ENCODE measurements at places on chromosomes 13 and 19.

GRCh38 chr13:48281556-48281955 lies 22.0 kb upstream of the RB1 start:
- DNase-seq = no peak

DNA sequence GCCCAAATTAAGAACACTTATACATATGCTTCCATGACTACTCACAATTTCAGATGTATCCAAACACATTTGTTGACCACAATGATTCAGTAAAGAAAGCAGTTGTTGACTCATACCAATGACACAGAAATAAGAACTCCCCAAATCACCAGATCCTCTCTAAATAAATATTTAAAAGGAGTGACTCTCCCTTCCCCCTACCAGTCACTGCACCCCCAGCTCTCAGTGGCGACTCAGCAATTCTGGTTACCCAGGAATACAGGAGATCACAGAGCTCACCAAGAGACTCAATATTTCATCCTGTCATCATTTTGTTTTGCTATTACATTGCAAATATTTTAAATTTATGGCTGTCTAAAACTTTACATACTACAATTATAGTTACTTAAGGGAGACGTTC lies 131.5 kb downstream of the RGCC start:
- DNase-seq = peak; percentile 79

GRCh38 chr19:8421484-8422461 lies 8.7 kb downstream of the MARCHF2 start:
- DNase-seq = no peak

DNA sequence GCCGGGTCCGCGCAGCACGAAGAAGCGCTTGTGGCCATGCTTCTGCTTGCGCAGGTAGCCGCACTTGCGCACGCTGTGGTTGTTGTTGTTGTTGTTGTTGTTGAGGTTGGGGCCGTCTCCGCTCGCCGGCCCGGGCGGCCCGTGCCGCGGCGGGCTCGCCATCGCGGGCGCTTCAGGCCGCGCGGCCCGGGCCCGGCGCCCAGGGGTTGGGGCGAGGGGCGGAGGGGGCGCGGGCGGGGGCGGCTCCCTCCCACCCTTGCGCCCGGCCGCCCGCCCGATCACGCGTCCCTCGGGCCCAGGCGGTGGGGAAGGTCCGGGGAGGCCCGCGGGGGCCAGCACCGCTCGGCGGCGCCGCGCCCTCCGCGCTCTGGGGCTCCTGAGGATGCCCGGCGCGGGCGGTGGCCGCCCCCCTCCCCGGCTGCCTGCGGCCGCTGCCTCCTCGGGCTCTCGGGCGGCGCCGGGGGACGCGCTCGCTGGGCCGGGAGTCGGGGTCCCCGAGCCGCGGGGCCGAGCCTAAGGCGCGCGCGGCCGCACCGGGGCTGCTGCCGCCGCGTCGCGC lies 412 bp downstream of the IRS2 start:
- no peak for DNase-seq

DNA sequence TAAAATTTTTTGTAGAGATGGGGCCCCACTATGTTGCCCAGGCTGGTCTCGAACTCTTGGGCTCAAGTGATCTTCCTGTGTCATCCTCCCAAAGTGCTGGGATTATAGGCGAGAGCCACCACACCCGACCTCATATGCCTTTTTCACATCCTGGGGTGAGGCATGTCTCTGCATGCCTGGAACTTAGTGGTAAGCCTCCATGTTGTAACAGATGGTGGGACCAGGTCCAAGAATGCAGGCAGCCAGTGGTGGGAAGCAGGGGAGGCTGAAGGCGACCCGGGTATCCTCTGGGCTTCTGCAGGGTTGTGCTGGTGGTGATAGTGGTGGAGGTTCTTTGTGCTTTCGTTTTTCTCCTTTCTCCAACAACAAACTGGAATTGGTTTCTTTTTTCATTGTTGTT lies 30.1 kb upstream of the CCDC124 start:
- no peak for DNase-seq

DNA sequence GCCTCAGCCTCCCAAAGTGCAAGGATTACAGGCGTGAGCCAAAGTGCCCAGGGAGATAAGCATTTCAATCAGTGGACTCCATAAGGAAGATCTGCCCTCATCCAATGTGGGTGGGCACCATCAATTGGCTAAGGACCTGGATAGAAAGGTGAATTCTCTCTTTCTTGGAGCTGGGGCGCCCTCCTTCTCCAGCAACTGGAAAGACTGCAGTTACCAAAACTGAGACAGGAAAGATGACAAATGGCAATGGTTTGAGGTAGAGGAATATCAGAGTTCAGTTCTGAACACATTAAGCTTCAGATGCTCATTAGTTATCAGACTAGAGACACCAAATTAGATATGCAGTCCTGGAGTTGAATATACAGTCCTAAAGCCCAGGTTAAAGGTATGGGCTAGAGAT lies 10.5 kb upstream of the ELF1 start:
- DNase-seq = no peak

DNA sequence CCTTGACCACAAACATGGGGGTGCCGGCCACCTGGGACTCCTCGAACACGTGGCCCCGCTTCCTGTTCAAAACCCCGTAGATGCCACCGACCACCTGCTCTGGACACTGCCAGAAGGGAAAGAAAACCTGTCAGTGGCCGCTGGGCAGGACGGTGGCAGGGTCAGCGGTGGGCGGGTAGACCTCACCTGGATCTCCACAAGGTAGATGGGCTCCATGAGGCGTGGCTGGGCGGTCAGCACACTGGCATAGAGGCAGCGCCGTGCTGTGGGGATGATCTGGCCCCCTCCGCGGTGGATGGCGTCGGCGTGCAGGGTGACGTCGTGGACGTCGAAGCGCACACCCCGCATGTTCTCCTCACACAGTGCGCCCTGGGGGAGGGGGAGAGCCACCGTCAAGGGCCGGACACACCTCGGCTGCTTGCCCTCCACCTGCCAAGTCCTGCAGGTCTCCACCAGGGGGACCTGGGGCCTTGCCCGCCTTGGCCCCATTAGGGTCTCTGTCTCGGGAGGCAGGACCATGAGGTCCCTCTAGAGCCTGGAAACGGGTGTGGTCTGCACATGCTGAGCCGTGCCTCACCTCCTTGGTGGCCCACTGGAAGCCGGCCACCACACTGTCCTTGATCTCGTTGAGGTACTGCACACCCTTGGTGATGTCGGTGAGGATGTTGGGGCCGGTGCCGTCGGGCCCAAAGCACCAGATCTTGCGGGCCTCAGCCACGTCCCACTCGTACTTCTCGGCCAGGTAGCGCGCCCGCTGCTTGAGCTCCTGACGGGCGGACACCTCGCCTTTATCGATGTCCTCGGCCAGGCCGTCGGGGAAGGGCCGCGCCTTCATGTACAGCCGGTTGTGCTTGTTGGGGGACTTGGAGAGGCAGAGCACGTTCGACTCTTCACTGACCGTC lies 6.6 kb upstream of the DAPK3 start:
- no peak for DNase-seq

- DNase-seq = peak; percentile 33
Measured at GRCh38 chr19:45607071-45608029, 5.3 kb upstream of the GPR4 start.

DNA sequence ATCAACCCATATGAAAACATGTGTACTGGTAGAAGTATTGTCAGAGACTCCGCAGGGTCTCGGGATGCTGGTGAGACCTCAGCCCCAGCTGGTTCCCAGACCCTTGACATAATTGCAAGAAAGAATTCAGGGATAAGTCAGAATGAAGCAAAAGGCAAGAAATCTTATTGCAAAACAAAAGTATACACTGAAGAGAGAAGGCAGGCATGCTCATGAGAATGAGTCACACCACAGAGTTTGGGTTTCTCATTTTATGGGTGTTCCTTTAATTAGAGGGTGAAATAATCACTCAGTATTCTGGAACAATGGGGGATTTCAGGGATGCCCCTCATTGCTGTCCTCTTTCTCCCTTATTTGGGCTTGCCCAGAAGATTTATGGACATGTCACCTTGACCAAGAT lies 1423.8 kb upstream of the MIR17HG start:
- no peak for DNase-seq

DNA sequence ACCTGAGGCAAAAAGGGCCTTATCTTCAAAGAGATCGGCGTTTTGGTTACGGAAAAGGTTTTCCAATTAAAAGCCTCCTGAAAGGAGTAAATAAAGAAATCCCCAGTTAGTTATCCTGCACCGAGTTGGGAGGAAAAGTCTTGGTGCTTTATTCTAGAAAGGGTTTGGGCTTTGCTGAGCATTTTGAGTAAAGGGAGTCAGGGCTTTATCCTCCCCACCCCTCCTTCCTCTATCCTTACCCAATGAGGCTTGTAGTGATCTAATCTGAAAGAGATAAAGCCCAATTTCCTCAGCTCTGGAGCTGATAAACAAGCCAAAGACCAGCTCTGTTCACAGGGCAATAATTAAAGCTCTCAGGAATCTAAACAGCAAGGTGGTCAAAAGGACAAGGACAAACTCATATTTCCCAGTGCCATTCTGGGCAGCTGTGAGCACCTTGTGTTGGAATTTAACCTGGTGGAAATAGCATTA lies 188.9 kb upstream of the TSC22D1 start:
- no peak for DNase-seq

DNA sequence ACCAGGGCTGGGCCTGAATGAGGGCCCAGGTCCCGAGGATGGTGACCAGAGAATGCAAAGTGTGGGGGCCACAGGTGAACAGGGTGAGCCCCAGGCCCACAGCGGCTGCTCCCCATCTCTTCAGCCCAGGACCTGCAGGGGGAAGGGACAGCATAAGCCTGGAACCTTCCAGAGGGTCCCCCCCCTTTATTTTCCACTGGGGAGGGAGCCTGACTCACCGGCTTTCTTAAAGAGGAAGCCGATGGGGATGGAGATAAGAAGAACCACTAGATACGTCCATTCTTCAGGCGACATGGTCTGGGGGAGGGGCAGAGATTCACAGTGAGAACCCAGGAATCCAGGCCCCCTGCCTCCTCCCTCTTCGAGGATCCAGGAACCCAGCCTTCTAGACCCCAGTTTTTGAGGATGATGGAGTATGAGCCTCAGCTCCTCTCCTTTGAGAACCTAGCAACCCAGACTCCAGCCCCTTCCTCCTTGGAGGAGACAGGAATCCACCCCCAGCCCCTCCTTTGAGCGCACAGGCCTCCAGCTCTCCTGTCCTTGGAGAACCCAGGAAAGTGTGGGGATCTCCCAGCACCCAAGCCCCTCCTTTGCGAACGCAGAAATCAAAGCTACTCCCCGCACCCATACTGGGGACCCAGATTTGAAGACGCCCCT lies 1.0 kb downstream of the MBOAT7 start:
- peak; percentile 51 for DNase-seq

DNA sequence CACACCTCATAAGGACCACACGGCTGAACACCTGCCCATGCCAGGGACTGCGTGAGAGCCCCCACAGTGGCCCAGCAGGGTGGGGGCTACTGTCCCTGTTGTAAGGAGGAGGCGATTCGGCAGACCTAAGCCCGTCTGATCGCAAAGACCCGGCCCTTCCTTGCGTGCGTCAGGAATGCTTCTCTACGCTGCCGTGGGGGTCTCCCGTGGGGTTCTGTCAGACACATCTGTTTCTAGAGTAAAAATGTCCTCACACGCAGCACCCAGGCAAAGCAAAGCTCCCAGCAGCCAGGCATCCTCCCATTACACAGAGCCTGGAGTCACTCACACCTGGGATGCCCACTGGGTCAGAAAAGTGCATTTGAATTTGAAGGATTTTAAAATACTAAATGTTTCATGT lies 147.7 kb upstream of the SOX1 start:
- DNase-seq = no peak

GRCh38 chr13:73683746-73684145 lies 450.5 kb downstream of the KLF12 start:
- DNase-seq = no peak

DNA sequence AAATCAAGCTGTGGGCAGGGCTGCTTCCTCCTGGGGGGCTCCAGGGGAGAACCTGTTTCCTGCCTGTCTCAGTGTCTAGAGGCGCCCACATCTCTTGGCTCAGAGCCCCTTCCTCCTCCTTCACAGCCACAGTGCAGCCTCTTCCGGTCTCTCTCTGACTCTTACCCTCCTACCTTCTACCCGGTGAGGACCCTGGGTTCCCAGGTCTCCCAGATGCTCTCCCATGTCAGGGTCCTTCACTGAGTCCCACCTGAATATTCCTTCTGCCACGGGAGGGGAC lies 153.1 kb downstream of the KDM4B start:
- no peak for DNase-seq

DNA sequence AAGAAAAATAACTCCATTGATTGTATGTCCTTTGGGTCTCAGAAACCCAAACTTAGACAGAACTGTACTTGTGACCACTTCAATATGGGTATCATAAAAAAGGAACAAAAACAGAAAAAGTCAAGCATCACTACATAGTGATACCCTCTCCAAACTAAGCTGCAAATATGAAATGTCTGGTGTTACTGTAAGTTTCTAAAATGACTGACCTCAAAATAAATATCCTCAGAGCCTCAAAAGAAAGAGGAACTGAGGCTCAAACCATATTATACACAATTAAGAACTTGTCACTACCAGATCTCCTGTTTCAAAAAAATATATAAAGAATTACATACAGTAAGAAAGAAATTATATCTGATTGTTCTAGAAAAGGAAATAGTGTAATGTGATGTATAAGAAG lies 787.9 kb upstream of the KLHL1 start:
- no peak for DNase-seq

DNA sequence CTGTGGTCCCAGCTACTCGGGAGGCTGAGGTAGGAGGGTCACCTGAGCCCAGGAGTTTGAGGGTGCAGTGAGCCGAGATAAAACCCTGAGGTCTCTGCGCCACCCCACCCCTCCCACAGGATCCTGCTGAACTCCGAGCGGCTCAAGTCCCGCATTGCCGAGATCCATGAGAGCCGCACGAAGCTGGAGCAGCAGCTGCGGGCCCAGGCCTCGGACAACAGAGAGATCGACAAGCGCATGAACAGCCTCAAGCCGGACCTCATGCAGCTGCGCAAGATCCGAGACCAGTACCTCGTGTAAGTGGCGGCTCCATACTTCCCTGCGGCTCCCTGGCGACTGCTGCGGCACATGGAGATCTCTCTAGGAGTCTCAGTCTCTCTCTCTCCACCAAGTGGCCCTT lies 6.6 kb upstream of the IFI30 start:
- DNase-seq = no peak

GRCh38 chr13:110067355-110068175 lies 239.4 kb downstream of the COL4A1 start:
- DNase-seq = no peak

DNA sequence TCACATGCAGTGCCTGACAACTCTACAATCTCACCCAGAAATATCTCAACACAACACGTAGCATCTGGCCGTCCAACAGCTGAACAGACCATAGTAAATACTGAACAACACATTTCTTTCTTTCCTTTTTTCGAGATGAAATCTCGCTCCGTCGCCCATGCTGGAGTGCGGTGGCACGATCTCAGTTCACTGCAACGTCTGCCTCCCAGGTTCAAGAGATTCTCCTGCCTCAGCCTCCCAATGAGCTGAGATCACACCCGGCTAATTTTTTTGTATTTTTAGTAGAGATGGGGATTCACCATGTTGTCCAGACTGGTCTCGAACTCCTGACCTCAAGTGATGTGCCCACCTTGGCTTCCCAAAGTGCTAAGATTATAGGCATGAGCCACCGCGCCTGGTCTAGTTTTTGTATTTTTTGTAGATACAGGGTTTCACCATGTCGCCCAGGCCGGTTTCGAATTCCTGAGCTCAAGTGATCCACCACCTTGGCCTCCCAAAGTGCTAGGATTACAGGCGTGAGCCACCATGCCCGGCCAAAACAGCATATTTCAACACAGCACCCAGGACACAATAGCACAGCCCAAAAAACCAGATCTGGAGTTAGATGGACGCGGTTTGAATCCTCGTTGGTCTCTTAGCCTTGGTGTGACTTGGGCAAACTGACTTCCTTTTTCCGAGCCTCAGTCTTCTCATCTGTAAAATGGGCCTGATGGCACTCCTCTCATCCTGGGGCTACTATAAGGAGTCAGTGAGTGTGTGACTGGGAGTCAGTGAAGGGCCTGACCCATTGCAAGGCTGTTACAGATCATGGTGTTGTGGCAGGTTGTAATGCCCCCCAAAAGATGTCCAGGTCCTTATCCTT lies 22.6 kb downstream of the CYP2A6 start:
- no peak for DNase-seq

All from RCC 7860 (cell line).